AG08395 (cell line): ENCODE measurements at places on chromosomes 16 and 17.
A peak's percentile ranks its signal among the peaks of the same experiment; 100 is the strongest.

DNA sequence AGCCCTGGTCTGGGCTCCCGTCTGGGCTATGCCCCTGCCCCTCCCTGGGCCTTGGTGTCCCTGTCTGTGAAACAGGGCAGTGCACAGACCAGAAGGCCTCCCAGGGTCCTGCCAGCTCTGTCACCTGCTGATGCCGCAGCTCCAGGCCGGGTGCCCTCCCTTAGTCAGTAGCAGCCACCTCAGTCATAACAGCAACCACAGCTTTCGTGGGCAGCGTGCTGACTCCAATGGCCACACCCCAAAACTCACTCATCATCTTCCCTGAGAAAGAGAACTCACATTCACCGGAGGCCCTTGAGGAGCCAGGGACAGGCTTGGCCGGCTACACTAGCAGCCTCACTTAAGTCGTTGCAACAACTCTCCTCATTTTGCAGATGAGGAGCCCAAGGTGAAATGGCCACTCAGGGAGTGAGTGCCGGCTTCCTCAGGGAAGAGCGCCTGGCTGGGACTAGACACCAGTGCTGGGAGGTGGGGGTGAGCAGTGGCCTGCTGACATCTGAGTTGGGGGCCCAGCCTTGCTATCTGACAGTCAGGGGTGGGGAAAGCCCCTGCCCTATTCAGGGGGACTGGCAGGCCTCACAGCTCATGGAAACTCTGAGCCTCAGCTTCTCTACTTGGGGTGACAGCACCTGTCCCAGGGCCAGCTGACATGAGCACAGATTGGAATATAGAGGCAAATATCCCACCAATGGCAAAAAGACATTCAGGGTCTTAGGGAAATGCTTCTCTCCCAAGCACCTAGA is 22.6 kb downstream of the SLC5A10 start:
- peak; percentile 26 for DNase-seq

DNA sequence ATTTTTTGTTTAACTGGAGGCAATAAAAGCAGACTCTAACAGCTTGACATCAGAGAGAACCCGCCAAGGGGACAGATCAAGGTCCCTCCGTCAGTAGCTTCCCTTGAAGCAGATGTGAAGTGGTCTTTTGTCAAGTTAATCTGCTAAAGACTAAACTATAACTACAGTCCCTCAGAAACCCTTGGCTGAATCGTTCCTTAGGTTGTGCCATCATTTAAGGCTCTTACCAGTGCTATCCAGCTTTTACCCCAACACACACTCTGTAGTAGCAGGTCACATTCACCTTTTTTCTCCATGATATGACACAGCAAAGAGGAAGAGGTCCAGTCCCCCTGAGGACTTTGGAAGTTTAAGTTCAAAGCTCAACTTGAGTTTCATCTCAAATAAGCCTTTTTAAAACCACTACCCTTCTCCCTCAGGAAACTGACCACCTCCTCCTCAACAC is 49.7 kb downstream of the ERN1 start:
- no peak for DNase-seq

DNA sequence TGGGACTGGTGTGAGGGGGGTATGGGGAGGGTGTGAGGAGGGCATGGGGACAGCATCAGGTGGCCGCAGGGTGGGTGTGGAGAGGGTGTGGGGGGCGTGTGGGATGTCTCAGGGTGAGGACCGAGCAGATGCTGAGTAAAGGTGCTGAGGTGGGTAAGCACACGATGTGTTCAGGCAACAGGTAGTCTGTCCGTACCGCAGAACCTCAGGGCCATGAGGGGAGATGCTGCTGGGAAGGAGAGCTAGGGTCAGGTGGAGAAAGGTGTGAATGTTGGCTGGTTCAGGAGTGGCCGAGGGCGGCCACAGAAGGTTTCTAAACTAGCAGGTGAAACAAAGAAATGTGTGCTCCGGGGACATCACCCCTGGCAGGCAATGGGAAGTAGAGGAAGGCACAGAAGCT is 80.0 kb upstream of the CDH5 start:
- DNase-seq: no peak

GRCh38 chr17:32483451-32484019 is 3.3 kb upstream of the CDK5R1 start:
- peak; percentile 89 for DNase-seq

GRCh38 chr17:29731589-29731929 is 108.8 kb upstream of the CORO6 start:
- no peak for DNase-seq

DNA sequence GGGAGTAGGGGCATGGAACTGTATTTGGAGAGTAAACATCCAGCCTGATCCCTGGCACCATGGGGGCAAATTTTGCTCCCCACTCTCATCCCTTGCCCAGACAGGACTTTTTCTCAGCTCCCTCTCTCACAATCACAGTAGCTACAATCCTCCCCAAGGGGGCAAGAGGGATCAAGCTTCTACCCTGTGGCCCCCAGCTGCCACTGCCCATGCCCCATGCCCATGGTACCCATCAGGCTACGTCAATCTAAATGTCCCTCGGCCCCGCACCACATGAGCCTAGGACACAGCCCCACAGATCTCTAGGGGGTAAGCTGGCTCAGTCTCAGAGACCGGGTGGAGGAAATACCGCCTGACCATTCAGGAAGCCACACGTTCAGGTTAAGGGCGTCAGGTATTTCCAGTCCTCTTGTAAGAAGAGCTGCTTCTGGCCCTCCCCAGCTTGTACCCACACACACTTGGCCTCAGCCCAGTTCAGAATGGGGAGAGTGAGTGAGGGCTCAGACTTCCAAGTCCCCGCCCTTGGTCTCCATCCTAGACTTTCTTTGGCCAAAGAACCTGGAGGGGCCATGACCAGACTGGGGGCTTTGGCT is 1.8 kb downstream of the CACNB1 start:
- DNase-seq: no peak

DNA sequence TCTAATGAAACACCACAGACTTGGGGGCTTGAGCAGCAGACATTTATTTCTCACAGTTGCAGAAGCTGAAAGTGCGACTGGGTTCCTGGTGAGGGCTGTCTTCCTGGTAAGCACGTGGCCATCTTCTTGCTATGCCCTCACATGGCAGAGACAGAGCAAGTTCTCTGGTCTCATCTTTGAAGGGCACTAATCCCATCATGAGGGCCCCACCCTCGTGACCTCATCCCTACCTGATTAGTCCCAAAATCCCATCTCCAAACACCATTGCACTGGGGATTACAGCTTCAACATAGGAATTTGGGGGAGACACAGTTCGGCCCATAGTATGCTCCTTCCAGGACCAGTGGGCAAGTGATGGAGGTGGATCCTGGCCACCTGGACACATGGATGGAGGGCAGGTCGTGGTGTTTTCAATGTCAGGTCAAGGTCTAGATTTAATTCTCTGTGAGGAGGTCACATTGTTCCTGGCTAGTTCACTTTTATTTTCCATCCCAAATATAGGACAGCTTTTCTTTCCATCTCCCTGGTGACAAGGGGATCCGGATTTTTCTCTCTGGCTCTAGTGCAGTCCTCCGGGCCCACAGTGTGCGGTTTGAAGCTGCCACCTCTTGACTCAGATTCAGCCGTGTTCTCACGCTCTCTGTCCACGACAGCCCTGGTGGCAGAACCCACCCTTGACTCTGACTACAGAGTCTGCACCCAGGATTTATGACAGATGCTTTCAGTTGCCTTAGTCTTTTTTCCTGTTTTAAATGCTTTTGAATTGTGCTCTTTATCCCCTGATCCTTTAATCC is 160.5 kb upstream of the NOL11 start:
- DNase-seq: no peak

DNA sequence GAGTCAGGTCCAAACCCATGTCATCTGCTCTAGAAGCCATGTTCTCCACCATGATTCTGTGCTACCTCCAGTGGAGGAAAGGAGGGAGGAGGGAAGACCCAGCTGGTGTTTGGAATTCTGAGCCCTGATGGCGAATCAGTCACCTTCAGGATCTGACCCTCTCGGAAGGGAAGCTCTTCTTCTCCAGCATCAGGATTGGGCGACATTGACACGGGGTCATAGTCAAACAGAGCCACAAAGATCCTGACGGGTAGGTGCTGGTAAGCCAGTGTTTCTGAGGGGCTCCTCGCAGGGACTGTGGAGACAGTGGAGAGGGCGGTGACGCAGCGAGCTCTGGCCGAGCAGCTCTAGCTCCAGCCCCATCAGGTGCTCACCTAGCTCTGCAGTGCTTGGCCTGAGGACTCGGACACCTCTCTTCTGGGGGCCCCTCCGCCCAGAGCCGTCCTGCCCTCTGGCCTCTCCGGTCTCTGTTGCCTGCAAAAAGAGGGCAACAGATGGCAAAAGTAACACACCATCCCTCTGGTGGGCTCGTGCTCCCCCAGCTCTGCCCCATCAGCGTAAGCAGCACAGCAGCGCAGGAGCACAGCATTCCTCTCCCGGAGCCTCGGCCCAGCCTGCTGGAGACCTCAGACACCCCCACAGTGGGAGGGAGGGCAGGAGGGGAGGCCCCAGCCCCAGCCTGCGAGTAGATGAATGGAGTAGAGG is 21.0 kb downstream of the TSPOAP1 start:
- no peak for DNase-seq

DNA sequence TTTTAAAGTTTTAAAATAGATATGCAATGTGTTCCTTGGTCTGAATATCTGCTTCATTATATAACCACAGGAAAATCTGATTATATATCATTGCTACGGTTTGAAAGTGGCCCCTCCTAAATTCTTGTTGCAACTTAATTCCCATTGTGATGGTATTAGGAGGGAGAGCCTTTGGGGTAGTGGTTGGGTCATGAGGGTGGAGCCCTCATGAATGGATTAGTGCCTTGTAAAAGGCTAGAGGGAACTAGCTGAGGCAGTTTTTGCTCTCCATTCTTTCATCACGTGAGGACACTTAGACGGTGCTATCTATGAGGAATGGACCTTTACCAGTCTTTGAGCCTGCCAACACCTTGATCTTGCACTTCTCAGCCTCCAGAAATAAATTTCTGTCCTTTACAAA is 7.6 kb downstream of the ABCA6 start:
- no peak for DNase-seq

GRCh38 chr16:12737563-12737962 is 66.1 kb downstream of the CPPED1 start:
- DNase-seq: no peak

- DNase-seq: no peak
These were observed 3.5 kb upstream of the ADGRG3 start for GRCh38 chr16:57664662-57665025.

- DNase-seq: peak; percentile 15
These were observed 20.1 kb upstream of the SLC46A1 start for GRCh38 chr17:28426081-28426519.

DNA sequence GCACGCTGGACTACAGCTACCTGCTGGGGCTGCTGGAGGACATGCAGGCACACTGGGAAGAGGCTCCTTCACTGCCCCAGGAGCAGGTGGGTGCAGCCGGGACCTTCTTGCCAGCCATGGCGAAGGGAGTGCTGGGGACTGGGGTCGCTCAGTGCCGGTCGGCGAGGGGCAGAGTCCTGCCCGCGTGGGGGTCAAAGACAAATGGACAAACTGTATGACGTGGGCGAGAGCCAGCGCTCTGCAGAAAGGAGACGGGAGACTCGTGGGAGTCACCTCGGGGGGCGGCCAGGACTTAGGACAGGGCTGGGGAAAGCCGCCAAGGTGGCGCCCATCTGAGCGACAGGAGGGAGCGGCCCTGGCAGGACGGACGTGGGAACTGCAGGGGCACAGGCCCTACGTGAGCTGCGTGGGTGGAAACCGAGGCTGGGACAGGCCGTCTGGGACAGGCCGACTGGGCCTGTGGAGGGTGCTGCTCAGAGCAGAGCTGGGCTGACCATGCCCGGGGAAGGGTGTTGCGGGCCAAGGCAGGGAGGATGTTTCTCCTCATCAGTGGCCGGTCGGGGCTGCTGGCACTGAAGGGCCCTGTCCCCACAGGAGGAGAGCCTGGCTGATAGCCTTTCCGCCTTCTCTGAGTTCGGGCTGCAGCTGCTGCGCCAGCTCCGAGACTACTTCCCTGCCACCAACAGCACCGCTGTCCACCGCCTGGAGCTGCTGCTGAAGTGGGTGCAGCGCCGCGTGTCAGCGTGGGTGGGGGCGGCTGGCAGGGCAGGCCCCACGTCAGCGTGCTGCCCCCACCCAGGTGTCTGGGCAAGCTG is 8.0 kb downstream of the TSR3 start:
- no peak for DNase-seq
